ENCODE measurements at places on chromosomes 6 and 20. TPM values are rescaled to one million over a fixed set of nuclear protein-coding genes. Genes with fewer than 3 reads are reported as not detected.

OGFR gene
- total RNA-seq: 46.6 TPM

TINAG gene
- not detected for total RNA-seq

BTN2A1 gene
- 26.0 TPM for total RNA-seq

TUBB2A gene
- 17.7 TPM for total RNA-seq

SLC22A3 gene
- total RNA-seq: 5.7 TPM

MUC22 gene
- 0.31 TPM for total RNA-seq

ADGRF1 gene
- total RNA-seq: 5.4 TPM

OOEP gene
- 14.1 TPM for total RNA-seq

PSMB1 gene
- 170 TPM for total RNA-seq

GRCh38 chr6:16043171-16044135 is 85.4 kb upstream of the MYLIP start:
- no peaks in the 10 kb centered on the region for H3K36me3 ChIP-seq
- no peaks in the 10 kb centered on the region for H3K4me1 ChIP-seq
- no peak overlapping the region for H3K27ac ChIP-seq
- no peaks in the 10 kb centered on the region for H3K27me3 ChIP-seq
- no peak overlapping the region for H3K4me3 ChIP-seq

DNA sequence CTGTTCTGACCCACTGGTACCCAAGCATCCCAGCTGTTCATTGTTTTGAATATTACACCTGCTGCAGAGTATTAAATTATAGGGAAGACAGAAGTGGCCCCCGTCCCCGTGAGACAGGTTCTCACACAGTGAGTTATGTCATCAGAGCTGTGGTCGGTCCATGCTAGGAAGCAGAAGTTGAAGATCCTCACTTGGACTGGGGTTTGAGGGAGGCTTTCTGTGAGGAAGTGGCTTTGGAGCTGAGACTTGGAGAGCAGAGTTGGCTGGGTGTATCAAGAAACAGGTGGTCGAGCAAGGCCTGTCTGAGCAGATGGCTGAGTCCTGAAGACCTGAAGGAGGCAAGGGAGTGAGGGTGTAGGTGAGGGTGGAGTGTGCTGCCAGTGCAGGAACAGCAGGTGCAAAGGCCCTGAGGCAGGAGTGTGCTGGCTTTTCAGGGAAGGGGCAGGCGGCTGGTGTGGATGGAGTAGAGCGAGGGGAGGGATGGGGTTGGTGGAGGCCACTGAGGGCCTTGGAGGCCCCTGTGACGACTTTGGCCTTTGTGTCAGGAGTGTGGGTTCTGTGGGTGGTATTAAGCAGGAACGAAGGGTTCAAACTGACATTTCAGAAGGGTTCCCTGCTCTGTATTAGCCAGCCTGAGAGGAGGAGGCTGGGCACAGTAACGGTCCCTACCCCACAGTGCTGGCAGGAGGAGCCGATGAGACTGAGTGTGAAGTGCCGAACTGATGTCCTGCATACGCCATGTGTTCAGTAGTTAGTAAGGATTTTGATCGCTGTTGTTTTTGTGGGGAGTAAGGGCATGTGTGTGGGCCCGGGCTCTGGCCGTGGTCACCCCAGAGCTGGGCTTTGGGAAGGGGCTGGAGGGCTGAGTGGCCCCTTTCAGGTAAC is 11.8 kb downstream of the SRC start:
- peak overlapping the region; percentile 4 for H3K27ac ChIP-seq
- H3K27me3 ChIP-seq: no peaks in the 10 kb centered on the region
- H3K36me3 ChIP-seq: no peaks in the 10 kb centered on the region
- peaks cover 52% of the 10 kb centered on the region for H3K4me1 ChIP-seq

DNA sequence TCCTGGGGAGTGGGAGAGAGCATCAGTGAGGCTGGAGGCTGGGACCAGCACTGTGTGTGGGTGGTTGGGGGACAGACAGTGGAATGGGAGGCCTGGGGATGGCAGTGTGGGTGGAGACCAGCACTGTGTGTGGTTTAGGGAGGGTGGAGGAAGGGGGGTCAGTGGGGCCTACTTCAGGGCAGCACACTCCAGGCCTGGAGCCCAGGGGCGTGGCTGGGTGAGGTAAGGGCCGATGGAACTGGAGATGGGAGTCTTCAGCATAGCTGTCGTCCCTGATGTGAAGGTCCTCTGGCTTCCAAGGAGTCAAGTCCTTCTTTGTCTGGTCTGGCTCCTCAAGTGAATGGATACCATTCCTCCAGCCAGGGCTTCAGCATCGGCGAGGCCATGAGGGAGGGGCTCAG is 18.6 kb downstream of the KCNK17 start:
- DNase-seq: no peak
- no peaks in the 10 kb centered on the region for H3K27me3 ChIP-seq

GRCh38 chr6:52399511-52400312 is 20.4 kb upstream of the EFHC1 start:
- H3K4me1 ChIP-seq: peaks cover 9% of the 10 kb centered on the region
- no peaks in the 10 kb centered on the region for H3K36me3 ChIP-seq
- H3K27ac ChIP-seq: no peak overlapping the region
- peak; percentile 70 for DNase-seq

- no peak overlapping the region for H3K4me3 ChIP-seq
- no peaks in the 10 kb centered on the region for H3K27me3 ChIP-seq
- H3K27ac ChIP-seq: no peak overlapping the region
Observed at GRCh38 chr20:16222859-16223411, 350.3 kb downstream of the KIF16B start.

GRCh38 chr6:116446399-116446798 is 14.8 kb upstream of the CALHM6 start:
- no peak overlapping the region for H3K4me3 ChIP-seq
- no peak overlapping the region for H3K27ac ChIP-seq
- DNase-seq: no peak
- H3K36me3 ChIP-seq: no peaks in the 10 kb centered on the region
- H3K27me3 ChIP-seq: no peaks in the 10 kb centered on the region
- no peaks in the 10 kb centered on the region for H3K4me1 ChIP-seq

- DNase-seq: no peak
- no peak overlapping the region for H3K27ac ChIP-seq
- H3K4me3 ChIP-seq: no peak overlapping the region
- H3K36me3 ChIP-seq: no peaks in the 10 kb centered on the region
- H3K27me3 ChIP-seq: no peaks in the 10 kb centered on the region
Observed at GRCh38 chr6:154341871-154342270, 14.7 kb downstream of the IPCEF1 start.

DNA sequence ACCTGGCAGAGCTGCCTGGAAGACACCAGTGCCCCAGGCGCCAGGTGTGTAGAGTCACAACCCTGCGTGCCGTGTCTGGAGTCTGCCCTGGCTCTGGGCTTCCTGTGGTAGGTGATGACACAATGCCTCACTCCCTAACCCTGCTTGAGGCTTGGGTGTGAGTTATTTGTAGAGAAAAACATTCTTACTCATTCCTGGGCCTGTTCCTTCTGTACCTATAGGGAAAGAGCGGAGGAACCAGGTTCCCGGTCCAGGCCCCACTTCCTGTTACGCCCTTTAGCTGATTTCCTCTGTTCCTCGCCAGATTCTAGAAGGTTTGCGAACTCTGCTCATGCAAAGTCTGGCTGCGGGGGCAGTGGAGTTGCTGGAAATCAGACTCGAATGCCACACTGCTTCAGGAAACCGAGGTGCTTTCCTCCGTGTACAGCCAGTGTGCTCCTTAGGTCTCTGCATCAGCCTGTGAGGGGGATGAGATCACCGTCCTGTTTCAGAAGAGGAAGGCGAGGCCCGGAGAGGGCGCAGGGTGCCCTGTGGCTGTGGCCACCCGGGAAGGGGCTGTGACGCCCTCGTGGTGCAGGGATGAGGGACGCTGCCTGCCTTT is 67.1 kb upstream of the DUSP22 start:
- H3K27ac ChIP-seq: no peak overlapping the region
- no peaks in the 10 kb centered on the region for H3K4me1 ChIP-seq
- no peaks in the 10 kb centered on the region for H3K27me3 ChIP-seq
- H3K4me3 ChIP-seq: no peak overlapping the region
- DNase-seq: no peak

DNA sequence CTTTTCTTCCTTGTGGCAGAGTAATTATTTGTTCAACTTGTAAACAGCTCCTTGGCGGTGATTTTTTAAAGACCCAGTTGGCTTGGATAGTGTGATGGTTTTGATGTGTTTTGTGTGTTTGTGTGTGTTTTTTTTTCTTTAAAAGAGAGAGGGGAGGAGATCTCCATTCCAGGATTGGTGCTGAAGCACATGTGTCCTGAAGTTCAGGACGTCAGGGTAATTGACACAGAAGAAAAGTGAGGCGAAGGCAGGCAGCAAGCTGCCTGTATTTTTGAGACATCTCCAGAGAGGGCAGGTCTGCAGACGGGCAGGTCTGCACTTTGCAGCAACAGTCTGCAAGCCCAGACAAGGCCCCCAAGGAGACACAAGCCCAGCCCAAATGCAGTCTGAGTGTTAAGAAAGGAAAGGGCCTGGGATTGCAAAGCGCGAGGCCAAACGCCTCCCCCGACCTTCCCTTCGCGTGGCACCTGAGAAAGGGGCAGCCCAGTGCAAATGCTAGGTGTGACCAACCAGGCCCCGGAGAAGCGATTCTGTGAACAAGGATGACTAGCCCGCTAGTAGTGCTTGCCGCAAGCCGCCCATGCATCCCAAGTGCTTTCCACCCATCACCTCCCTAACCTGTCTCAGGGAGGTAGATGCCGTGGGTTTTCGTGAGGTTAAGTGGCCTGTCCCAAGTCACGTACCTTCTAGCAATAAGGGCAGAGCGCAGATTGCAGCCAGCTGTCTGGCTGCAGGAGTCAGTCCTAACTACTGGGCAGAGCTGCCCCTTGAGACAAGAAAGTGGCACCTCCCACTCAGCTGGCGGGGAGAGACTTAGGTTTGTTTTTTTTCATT is 230.5 kb downstream of the ZMYND8 start:
- no peaks in the 10 kb centered on the region for H3K27me3 ChIP-seq
- no peaks in the 10 kb centered on the region for H3K36me3 ChIP-seq

DNA sequence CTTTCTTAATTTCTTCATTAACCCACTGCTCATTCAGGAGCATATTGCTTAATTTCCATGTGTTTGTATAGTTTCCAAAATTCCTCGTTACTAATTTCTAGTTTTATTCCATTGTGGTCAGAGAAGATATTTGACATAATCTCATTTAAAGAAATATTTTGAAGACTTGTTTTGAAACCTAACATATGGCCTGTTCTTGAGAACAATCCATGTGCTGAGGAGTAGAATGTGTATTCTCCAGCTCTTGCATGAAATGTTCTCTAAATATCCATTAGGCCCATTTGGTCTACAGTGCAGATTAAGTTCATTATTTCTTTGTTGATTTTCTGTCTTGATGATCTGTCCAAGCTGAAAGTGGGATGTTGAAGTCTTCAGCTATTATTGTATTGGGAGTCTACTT is 251.7 kb downstream of the ALDH8A1 start:
- H3K36me3 ChIP-seq: no peaks in the 10 kb centered on the region
- H3K4me3 ChIP-seq: no peak overlapping the region
- no peak overlapping the region for H3K27ac ChIP-seq
- no peaks in the 10 kb centered on the region for H3K4me1 ChIP-seq
- no peak for DNase-seq

GRCh38 chr6:56524891-56525703 is 117.6 kb downstream of the DST start:
- H3K36me3 ChIP-seq: no peaks in the 10 kb centered on the region
- peak overlapping the region; percentile 42 for H3K27ac ChIP-seq
- DNase-seq: no peak
- H3K27me3 ChIP-seq: no peaks in the 10 kb centered on the region
- H3K4me1 ChIP-seq: peaks cover 21% of the 10 kb centered on the region

DNA sequence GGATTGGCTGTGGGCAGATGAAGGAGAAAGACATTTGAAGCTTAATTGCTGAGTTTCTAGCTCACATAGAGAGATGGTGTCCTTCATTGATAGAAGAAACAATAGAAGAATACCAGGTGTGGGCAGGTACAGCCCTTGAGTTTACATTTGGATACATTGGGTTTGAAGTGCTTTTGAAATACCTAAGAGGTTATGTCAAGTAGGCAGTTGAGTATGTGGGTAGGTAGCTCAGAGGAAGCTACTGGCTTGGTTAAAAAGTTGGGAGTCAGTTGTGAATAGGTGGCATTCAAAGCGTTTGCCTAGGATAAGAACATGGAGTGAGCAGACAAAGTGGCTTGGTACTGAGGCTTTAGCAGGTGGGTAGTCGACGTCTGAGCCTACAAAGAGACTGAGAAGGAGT is 25.0 kb downstream of the NDUFAF5 start:
- H3K36me3 ChIP-seq: no peaks in the 10 kb centered on the region
- DNase-seq: no peak
- H3K27ac ChIP-seq: no peak overlapping the region
- no peaks in the 10 kb centered on the region for H3K27me3 ChIP-seq

- no peaks in the 10 kb centered on the region for H3K36me3 ChIP-seq
- peaks cover 3% of the 10 kb centered on the region for H3K4me1 ChIP-seq
- DNase-seq: no peak
- H3K27ac ChIP-seq: no peak overlapping the region
- H3K4me3 ChIP-seq: no peak overlapping the region
- no peaks in the 10 kb centered on the region for H3K27me3 ChIP-seq
Observed at GRCh38 chr6:158832026-158832425, 12.9 kb upstream of the EZR start.

DNA sequence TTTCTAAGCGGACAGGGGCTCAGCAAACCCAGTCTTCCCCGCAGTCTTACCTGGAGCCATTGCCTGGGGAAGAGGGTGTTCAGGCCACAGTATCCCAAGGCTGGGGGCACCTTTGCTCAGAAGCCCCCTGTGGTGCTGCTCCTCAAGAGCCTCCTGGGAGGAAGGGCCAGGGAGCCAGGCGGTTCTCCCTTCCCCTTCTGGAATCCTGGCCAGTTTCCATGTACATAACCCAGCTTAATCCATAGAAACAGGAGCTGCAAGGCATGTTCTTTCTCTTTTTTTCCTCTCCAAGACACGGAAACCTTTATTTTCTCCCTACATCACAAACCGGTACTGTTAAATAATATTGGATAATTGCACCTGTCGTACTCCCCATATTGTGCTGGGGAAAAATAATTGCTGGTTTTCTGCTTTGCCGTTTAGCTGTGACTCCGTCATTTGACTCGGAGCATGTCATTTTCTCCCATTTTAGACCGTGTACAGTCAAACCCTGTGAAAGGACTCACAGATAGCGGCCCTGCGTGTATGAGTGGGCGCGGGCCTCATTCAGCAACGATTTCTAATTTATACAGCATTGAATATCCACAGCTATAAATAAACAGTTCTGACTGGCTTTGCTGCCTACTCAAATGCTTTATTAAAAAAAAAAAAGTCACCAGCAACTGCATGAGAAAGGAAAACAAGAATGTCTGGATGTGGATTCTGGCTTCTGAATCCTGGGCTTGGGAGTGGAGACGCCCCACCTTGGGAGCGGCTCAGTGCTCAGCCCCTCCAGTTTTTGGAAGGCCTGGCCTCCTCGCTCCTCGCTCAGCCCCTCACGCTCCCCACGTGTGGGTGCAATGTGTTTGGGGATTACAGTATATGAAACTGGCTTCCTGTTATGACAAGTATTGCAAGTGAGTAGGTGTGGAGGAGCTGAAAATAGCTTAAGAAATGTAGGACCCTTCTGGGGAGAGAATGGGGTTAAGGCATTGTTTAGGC is 67.3 kb downstream of the ADTRP start:
- no peaks in the 10 kb centered on the region for H3K4me1 ChIP-seq
- no peaks in the 10 kb centered on the region for H3K36me3 ChIP-seq
- no peak overlapping the region for H3K27ac ChIP-seq

GRCh38 chr6:37347670-37348111 is 6.1 kb upstream of the RNF8 start:
- no peaks in the 10 kb centered on the region for H3K36me3 ChIP-seq
- no peaks in the 10 kb centered on the region for H3K4me1 ChIP-seq
- no peaks in the 10 kb centered on the region for H3K27me3 ChIP-seq
- H3K27ac ChIP-seq: no peak overlapping the region
- no peak for DNase-seq

GRCh38 chr6:9878535-9878934 is 536.3 kb downstream of the TFAP2A start:
- H3K4me3 ChIP-seq: no peak overlapping the region
- DNase-seq: no peak
- no peak overlapping the region for H3K27ac ChIP-seq
- no peaks in the 10 kb centered on the region for H3K27me3 ChIP-seq
- no peaks in the 10 kb centered on the region for H3K36me3 ChIP-seq
